ENCODE measurements at places on chromosomes 11 and 22.

DNA sequence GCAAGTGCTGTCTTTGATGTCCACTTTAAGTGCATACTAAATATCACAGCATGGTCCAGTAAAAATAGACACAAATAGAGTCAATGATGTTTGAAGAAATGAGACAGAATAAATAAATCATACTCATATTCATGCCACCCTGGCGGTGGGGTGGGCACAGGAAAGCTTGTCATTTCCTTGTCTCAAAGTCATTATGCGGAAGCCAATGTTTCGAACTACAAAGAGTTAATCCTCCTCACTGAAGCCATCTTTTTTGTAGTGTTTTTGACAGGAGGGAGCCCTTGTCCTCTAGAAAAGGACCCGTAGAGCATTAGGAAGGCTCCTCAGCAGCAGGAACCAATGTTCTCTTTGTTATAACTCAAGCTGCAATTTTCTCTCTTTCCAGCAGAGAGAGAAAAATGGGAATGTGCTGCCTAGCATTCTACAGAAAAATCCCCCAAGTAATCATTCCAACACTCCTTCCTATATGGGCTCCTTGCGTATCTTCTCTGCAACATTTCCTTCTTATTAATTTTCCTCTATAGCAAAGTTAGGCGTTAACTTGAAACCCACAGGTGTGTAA, 30.6 kb downstream of the SC5D start:
- no peak overlapping the region for H3K4me3 ChIP-seq
- no peaks in the 10 kb centered on the region for H3K36me3 ChIP-seq
- DNase-seq, result peak; percentile 25
- H3K27ac ChIP-seq, result no peak overlapping the region
- no peaks in the 10 kb centered on the region for H3K4me1 ChIP-seq

GRCh38 chr11:19864141-19865140, 151.8 kb downstream of the NAV2 start:
- H3K27ac ChIP-seq, result peak overlapping the region; percentile 71
- peaks cover 49% of the 10 kb centered on the region for H3K4me1 ChIP-seq
- no peaks in the 10 kb centered on the region for H3K27me3 ChIP-seq

DNA sequence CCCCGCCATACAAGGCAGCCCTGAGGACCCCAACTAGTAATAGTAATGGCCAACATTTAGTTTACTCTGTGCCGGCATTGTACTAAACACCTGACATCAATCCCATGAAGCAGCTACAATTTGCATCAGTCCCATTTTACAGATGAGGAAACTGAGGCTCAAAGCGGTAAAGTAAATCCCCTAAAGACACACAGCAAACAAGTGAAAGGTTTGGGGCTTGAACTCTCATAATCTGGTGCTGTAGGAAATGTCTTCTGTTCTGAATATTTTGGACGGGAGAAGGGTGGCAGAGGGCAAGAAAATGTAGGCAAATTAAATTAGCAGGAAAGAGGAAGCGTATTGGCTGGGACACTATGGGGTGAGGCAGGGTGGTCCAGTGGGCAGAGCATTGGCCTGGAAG, 160.3 kb upstream of the SYT13 start:
- H3K27me3 ChIP-seq, result peaks cover 7% of the 10 kb centered on the region
- H3K27ac ChIP-seq, result no peak overlapping the region
- H3K36me3 ChIP-seq, result no peaks in the 10 kb centered on the region
- no peak overlapping the region for H3K4me3 ChIP-seq

DNA sequence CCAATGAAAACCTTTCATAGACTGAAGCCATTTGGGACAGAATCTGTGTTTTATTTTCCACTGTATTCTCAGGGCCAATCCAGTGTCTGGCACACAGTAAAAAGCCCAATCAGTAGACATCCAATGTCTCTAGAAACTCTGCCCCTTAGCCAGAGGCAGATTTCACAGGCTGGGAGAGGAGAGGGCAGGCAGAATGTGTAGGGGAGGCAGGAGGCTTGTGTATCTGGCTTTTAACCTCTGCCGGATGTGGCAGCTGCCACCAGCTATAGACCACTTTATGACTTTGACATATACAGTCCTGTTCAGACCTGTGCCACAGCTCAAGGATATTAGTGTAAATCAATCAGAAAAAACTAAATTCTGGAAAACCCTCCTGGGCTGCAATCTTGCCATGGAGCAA, 4.4 kb downstream of the EXPH5 start:
- H3K27me3 ChIP-seq, result peaks cover 17% of the 10 kb centered on the region
- H3K4me1 ChIP-seq, result peaks cover 6% of the 10 kb centered on the region
- H3K36me3 ChIP-seq, result no peaks in the 10 kb centered on the region
- no peak overlapping the region for H3K27ac ChIP-seq
- no peak overlapping the region for H3K4me3 ChIP-seq
- no peak for DNase-seq

DNA sequence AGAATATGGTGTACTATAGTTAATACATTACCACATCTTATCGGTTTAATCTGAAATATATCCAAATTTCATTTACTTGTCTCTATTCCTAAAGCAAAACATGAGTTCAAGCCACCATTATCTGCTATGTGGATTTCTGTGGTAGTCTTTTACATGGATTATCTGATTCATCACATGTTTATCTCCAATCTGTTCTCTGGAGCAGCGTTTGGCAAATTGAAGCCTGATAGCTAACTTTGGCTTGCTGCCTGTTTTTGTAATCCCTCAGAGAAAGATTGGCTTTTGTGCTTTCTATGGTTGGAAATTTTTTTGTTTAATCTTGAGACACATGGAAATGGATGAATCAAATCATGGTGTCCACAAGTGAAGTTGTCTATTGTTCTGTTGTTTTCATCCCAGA, 274.3 kb downstream of the JRKL start:
- no peaks in the 10 kb centered on the region for H3K36me3 ChIP-seq
- no peaks in the 10 kb centered on the region for H3K4me1 ChIP-seq
- no peak overlapping the region for H3K27ac ChIP-seq
- H3K27me3 ChIP-seq, result no peaks in the 10 kb centered on the region
- H3K4me3 ChIP-seq, result no peak overlapping the region
- no peak for DNase-seq
